ENCODE measurements at places on chromosomes 6 and 20. TPM values are rescaled to one million over a fixed set of nuclear protein-coding genes. Genes with fewer than 3 reads are reported as not detected.

Gene BPI
- not detected for total RNA-seq

Gene PBOV1
- not detected for total RNA-seq

DNA sequence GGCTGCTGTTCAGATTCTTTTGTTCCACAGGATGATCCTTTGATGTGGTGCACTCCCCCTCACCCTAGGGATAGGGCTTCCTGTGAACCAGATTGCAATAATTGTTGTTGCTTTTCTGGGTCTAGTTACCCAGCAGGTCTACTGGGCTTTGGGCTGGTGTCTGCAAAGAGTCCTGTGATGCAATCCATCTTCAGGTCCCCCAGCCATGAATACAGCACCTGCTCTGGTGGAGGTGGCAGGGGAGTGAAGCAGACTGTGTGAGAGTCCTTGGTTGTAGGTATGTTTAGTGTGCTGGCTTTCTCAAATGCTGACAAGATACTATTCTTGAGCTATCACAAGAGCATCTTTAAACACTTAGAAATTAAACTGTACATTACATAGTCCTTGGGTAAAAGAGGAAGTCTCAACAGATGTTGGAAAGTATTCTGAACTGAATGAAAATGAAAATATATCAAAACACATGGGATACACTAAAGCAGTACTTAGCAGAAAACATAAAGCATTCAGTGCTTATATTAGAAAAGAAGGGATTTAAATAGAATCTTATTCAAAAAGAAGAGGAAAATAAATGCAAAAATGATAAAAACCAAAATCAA lies 49.1 kb upstream of the CCR6 start:
- no peak for DNase-seq

DNA sequence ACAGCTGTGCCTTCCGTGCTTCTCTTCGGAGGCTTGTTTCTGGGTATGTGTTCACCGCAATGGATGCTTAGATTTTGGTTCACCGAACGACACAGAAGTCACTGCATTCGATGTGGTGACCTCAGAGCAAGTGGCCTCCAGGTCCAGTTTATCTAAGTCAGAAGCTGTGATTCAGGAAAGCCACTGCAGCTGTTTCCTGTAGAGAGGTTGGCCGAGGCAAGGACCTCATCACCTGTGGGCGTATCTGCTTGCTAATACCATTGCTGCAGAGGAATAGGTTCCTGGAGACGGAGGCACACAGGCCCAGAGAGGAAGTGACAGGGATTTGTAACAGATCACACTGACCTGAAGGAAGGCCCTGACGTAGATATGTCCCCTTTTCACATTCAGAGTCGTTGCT lies 82.7 kb downstream of the FARS2 start:
- DNase-seq: peak; percentile 21

DNA sequence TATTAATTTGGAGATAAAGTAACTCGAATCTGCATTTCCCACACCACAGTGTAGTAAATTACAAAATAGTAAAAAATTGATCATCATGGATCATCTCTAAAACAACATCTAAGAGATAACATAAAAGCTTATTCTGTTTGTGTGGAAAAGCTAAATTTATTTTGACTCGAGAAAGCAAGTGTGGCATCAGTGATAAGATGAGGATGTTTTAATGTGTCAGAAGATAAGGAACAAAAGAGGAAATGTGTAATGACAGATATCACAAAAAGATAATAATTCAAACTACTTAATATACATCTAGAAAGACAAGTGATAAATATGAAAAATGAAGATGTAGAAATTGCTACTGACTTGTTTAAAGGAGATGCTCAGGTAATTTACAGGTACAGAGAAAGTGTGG lies 74.1 kb downstream of the DNAH8 start:
- DNase-seq: no peak
